ENCODE measurements at places on chromosomes 6 and 20. TPM values are rescaled to one million over a fixed set of nuclear protein-coding genes. Genes with fewer than 3 reads are reported as not detected.

Gene RBM24
- 4.5 TPM for total RNA-seq

Gene TUBB
- total RNA-seq: 1,837 TPM

Gene TEAD3
- 5.6 TPM for total RNA-seq

DNA sequence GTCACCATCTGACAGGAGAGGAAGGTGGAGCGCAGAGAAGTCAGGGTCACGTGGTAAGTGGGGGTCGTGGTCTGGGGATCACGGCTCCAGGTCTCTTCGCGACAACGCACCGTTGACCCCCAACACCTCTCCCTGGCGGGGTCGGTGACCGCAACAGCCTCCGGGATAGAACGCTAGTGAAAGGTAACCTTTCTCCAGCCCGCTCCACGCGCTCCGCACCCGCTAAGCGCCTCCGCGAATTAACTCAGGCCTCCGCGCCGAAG lies 600 bp upstream of the SYNJ2 start:
- no peak for DNase-seq

DNA sequence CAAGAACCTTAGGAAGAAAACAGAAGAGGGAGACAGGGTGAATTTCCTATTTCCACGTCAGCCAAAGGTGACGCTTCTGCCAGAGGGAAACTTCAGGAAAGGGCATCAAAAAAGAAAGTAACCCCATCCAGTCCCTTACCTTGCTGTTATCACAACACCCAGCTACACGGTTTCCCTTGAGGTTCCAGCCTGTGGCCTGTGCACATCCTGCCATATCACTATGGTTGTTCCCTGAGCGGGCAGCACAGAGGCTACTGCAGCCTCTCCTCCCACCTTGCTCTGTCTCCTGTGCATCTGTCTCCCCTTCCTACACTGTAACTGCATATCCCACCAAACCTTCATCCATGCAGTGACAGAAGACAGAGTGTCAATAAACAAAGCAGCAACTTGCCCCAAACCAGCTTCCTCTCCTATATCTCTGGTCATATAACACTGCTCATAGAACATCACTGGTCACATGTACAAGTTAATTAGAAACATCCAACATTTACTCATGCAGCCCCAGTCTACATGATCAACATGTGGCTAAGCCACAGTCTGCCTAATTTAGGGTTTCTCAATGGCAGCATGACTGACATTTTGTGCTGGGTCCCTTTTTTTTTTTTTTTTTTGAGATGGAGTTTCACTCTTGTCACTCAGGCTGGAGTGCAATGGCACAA lies 54.7 kb downstream of the GFOD1 start:
- DNase-seq: no peak

Measured in RPMI7951 (cell line).